ENCODE measurements at places on chromosomes 4 and X.

DNA sequence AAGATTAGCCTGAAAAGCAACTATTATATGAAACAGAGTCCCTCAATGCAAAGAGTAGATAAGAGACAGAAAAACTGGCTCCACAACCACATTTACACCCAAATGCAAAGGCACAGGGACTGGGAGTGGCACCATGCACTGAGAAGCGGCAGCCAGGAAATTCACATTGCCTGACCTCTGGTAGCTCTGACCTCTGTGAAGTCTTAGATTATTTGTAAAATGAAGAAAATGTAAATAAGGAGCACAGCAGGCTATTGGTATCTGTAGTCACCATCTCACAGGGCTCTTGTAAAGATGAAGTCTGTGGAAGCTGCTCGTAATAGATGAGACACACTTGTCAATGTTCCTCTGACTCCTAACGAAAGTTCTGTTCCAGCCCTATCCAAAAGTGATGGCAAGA lies 69.7 kb downstream of the FAT1 start:
- DNase-seq, result no peak

DNA sequence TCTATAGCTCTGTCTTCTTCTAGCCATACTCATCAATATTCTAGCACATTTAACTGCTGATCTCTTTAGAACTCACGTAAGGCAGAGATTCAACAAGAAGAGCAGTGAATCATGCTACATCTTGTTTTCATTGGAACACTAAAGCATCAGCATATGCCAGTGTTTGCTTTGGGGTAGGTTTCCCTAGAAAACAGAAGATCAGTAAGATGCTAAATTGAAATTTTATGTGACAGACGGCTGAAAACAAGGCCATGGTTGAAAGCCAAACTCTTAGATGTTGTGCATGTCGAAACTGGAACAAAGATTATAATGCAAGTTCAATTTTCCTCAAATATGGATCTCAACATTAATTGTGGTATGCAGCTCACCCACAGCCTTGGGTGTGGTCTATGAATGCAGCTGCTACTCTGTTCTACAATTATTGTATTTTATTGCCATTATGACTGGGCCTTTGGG lies 107.6 kb downstream of the PDLIM5 start:
- no peak for DNase-seq

- DNase-seq, result no peak
Measured at GRCh38 chr4:39530682-39531081, 3.4 kb upstream of the UGDH start.

GRCh38 chrX:70508296-70508911 lies 63.8 kb downstream of the DLG3 start:
- no peak for DNase-seq

Measured in GM19239 (cell line).